ENCODE measurements at places on chromosomes 4 and X.

DNA sequence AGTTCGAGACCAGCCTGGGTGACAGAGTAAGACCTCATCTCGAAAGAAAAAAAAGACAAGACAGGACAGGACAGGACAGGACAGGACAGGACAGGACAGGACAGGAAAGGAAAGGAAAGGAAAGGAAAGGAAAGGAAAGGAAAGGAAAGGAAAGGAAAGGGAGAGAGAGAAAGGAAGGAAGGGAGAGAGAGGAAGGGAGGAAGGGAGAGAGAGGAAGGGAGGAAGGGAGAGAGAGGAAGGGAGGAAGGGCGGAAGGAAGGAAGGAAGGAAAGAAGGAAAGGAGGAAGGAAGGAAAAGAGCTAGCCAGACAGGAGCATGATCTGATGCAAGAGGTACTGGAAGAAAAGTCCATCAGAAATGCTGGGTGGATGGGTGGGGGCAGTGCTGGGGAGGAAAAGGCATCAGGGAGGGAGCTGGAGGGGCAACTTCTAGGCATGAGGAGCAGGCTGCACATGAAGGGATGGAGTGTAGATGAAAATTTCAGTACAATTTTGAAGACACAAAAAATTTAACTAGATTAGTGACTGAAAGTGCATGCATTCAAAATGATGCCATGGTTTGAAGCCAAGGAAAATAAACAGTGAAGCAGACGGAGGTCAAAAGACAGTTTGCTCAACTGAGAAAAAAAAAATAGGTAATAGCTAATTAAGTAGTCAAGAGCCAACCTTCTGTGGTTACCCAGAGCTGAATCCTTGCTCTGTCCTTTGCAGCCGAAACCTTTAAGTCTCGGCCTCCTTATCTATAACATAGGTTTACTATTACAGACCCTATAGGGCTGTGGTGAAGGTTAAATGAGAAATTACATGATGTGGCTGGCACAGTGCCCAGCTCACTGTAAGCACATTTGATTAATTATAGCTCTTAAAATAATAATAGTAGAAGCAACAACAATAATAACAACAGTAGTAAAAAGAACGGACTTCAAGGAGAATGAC, 59.9 kb downstream of the ZNF827 start:
- no peak for DNase-seq

DNA sequence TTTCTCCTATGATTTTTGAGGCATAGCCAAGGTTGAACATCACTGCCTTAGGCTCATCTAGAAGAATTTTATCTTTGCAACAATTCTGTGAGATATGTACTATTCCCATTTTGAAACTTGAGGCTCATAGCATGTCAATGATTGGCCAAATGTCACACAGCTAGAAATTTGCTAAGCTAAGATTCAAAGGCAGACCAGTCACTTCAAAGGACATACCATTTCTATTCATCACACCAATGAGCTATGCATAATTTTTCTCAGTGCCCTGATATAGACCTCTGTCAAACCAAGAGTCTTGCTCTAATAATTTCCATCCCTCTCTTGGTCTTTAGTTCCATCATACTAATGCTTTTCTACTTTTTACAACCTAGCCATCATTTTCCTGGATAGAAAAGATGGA, 27.6 kb upstream of the SERTM2 start:
- DNase-seq, result no peak

DNA sequence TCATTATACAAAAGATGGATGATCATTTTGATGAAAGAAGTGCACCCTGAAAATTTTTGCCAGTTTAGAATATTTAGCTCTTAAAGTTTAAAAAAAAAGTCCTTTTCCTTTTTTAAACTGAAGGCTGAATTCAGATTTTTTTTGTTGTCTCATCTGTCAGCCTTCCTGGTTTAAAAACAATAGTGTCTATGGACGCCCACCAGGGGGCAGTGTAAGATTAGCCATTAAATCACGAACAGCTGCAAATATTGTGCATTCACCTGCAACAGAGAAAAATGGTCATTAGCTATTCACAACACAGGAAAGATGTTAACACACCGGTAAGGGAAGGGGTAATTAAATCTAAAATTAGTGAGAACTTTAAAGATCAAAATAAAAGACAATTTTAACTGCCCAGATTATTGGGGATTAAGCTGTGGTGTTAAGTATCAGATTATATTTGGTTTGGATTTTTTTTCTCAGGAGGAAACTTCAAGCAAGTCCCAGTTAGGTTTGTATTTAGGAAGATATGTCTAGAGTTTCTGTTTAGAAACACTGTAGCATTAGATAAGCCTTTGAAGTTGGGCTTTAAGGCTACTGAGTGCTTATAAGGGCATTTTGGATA, 4.4 kb upstream of the CXorf38 start:
- DNase-seq, result peak; percentile 69

DNA sequence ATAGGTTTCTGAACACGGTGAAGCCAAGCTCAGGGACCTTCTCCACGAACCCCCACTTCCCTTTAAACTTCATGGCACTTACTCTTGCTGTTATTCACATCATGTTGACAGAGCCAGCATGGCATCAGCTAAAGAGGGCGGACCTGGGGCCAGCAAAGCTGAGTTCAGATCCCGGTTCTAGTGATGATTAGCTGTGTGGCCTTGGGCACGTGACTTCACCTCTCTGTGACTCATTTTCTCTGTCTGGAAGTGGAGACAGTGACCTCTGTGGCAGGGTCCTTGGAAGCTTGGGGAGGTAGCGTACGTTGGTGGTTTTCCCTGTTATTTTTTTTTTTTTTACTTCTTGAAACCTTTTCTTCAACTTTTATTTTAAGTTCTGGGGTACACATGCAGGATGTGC, 13.4 kb downstream of the EVC start:
- no peak for DNase-seq

- DNase-seq, result no peak
These were observed 1661.6 kb upstream of the PCDH7 start for GRCh38 chr4:29058531-29058930.

- no peak for DNase-seq
These were observed 41.1 kb upstream of the PPARGC1A start for GRCh38 chr4:23930750-23931488.

DNA sequence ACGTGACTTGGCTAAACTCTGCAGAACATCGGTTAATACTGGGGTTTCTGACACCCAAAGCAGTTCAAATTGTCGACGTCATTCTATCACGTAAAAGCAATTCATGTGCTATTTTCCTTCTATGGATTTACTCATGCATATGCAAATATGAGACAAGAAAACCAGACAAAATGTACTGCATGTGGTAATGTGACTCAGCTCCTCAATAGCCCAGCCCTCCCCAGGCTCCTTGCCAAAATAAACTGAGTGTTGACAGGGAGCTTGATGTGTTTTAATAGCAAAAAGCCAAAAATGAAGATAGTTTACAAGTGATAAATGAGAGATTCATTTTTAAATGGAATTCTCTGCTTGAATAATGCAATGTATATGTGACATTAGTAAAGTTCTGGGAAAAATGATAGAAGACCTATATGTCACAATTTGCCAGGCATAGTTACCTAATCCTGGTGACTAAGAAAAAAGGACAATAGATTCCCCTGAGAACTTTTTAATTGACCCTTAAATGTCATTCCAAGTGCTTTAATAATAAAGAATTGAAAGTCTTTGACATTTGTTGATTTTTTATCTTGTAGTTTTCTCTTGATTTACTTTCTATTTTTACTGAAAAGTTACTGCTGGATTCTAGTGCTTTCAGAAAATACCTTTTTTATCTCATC, 1700.6 kb upstream of the TENM3 start:
- DNase-seq, result no peak

- no peak for DNase-seq
These were observed 43.9 kb downstream of the RAB40A start for GRCh38 chrX:103475381-103475780.

DNA sequence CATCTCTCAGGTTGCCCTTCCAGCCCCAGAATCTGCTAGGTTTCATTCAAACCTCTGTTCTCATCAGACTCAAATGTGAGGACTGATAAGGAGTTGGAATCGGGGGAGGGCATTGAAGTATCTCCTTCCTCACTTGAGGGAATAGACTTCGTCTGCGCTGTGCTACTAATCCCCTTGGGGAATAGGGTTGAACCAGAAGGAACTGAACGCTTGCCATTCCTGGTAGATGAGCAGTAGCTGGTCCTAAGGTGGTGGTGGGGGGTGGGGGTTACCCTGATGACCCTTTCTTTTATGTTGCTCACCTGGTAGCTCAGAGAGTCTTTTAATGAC, 692 bp upstream of the SLC9A7 start:
- no peak for DNase-seq

DNA sequence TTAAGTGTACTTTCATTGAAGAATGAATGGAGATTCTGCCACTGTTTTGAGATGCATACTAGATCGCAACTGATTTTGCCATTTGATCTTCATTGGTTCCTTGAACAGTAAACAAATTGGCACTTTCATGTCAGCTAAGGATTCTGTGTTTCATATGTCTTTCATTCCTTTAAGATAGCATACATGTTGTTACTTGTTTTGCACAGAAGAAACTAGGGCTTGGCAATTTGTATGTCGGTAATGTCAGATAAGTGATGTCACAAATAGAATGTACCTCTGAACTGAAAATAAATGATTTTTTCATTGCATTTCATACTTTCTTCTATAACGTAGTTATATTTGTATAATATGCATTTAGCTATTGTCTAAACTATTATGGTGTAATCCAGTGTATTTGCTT, 73.2 kb upstream of the TENM3 start:
- no peak for DNase-seq

DNA sequence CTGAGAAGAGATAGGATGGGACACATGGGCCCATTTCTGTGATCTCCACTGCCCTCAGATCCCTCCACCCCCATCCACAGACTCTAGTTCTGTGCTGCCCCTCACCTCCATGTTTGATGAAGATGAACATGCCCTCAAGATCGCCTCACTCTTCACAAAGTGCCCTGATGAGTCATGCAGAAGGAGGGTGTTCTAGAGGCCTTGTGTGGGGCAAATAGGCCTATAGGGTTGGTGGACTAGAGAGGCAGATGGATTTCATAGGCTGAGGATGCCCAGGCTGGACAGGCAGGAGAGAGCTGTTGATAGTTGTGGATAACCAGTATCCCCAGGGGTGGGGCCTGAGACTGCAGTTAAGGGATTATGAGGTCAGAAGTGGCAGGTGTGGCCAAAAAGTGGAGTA, at the start of gene CXorf65:
Gene CXorf65 (minus strand): TSS at position 314 of the 400 bp plus-strand sequence. CDS start 184 bp downstream, at position 130.
- DNase-seq, result peak; percentile 9

DNA sequence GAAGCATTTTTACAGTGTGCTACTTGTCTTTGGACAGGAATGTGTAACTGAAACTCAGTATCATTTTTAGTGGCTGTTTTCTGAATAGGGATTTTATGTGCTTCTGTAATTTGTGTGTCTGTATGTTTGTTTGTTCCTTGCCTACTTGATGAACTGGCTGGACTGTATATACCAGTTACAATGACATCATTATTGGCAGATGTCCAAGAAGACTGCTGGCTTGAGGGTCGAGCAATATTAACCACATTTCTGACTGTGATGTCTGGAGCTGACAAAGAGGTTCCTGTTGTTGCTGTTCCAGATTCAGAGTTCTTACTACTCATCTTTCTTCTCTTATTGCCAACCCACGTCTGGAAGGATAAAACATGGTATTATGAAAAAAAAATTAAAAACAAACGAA, 33.0 kb downstream of the HDX start:
- DNase-seq, result no peak

- no peak for DNase-seq
These were observed 234.8 kb upstream of the DIPK2B start for GRCh38 chrX:45435481-45435880.

DNA sequence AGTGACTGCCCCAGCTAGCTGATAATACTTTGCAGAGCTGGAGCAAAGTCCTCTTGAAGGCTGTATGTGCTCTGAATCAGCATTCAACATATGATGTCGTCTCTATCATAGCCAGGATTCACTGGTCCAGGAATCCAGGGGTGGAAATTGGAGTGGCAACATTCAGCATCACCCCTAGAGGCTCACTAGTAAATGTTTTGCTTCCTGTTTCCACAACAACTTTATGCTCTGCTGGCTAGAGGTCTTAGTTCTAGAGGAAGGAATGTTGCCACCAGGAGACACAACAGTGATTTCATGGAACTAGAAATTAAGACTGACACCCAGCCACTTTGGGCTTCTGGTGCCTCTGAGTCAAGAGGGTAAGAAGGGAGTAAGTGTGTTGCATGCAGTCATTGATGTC, 11.3 kb downstream of the MAGEA1 start:
- DNase-seq, result no peak

GRCh38 chrX:26387906-26388305, 171.9 kb downstream of the MAGEB5 start:
- DNase-seq, result no peak

DNA sequence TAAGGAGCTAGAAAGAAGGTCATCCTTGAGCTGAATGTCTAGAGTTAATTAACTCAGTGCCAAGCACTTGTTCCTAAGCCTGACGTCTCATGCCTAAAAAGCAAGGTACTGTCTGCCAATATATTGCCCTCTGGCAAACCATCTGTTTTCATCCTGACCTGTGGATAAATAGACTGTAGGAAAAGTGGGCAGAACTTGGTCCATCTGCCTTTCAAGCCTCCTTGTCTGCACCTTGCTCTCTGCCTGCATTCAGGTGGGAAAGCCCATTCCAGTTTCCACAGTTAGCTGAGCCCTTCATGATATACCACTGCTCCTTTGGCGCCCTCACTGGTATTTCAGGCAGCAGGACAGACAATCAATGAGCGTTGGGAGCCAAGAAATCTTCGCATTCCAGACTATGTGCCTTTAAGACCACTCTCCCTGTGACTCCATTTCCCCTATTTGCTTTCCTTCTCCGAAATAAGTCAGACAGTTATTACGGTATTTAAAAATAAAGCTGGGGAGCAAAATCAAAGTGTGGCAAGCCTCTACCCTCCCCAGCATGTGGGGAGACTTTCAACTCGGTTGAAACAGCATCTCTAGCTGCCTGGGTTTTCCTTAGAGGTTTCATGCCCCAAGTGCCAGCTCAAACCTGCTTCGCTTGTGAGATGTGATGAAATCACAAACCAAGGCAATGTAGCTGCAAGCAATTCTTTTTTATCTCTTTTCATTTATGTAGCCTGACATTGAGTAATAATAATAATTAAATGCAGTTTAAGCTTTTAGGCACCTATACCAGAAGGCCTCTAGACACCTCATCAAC, 2.5 kb upstream of the CCDC149 start:
- no peak for DNase-seq

GRCh38 chr4:147307896-147308674, 172.8 kb upstream of the EDNRA start:
- no peak for DNase-seq

DNA sequence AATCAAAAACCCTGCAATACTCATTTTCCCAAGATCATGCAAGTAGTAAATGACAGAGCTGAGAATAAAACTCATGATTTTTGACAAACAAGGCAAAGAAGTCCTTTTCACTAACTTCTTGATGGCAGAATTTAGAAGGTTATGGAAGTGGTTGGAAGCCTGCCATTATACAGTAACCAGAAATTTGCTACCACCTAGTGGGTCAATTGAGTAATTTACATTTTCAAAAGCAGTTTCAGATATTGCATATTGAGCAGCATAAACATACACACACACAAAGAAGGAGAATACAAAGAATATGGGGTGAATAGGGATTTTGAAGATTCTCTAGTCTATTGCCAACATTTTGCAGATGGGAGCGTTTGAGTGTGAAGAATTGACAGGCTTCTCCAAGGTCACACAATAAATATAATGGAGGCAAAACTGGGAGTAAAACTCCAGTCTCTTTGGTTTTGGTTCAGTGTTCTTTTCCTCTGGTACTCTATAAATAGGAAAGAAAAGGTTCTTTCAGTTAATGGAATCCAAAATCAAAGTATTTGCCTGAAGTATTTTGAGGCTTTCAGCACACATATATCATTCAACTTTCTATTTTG, 70.2 kb downstream of the GC start:
- DNase-seq, result no peak
